ENCODE measurements at places on chromosomes 12 and 14.

GRCh38 chr12:70049596-70050360 lies 193.5 kb upstream of the CNOT2 start:
- DNase-seq: peak; percentile 47

GRCh38 chr14:21073921-21074320 lies 3.8 kb downstream of the ARHGEF40 start:
- no peak for DNase-seq

- DNase-seq: no peak
These were observed 55.4 kb upstream of the NCOR2 start for GRCh38 chr12:124622764-124623163.

DNA sequence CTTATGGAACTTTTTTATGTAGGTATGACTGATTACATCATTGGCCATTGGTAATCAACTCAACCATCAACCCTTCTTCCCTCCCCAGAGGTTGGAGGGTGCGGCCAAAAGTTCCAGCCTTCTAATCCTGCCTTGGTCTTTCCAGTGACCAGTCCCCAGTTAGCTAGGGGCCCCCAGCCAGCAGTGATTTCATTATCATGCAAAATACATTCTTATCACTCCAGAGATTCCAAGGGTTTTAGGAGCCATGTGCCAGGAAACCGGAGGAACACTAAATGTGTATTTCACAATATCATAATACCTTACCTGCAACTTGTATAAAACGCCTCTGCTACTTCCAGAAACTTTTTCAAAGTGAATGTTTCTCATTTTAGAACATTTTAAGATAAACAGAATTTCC lies 181.5 kb upstream of the PELI2 start:
- no peak for DNase-seq

DNA sequence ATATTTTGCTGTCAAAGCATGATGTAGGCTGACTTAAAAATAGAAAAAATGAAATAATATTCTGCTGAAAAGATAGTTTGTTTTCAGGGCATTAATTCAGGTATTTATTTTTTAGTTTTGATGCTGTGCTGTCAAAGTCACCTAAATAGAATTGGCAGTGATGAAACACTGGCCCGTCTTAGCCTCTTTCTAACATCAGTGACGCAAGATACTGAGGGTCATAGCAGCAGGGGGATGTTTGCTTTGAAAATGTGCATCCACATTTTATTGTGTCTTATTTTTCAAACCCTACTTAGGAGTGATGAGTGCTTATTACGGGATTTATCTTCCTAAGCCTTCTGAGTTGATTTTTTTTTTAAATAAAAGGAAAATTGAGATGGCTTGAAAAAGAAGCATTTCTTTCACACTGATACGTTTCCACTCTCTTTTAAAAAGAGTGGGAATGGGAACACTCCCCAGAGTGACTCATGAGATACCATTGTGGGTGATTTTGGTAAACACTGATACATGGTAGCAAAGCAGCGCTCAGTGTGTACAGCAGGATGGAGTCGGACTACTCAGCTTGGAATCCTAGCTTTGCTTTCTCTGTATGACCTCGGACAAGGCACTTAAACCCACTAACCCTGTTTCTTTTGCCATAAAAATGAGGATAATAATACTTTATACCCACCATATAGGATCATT lies 290.8 kb downstream of the ERC1 start:
- no peak for DNase-seq

- DNase-seq: peak; percentile 52
These were observed 86.3 kb downstream of the VWF start for GRCh38 chr12:6038160-6038559.

- DNase-seq: no peak
These were observed 55.9 kb upstream of the TMCC3 start for GRCh38 chr12:94706250-94706661.

GRCh38 chr14:22839159-22839779 lies 2.9 kb downstream of the MMP14 start:
- DNase-seq: no peak

- no peak for DNase-seq
These were observed 317.5 kb upstream of the SOX5 start for GRCh38 chr12:24266982-24267381.

DNA sequence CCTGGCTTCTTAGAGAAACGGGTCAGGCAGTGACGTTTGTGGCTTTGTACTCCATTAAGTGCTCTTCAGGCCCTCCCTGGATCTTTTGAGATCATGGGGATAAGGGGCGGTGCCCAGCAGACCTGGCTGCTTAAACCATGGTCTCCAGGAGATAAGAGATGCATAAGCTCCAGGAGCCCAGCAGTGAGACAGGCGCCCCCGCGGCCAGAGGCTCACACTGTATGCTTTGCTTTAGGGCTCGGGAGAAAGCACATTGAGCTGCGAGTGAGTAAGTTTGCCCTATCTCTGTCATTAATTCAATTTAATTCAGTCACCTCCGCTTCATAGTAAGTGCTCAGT lies 359.5 kb downstream of the CACNA1C start:
- DNase-seq: no peak

GRCh38 chr12:104802208-104802607 lies 155.9 kb downstream of the SLC41A2 start:
- DNase-seq: no peak

DNA sequence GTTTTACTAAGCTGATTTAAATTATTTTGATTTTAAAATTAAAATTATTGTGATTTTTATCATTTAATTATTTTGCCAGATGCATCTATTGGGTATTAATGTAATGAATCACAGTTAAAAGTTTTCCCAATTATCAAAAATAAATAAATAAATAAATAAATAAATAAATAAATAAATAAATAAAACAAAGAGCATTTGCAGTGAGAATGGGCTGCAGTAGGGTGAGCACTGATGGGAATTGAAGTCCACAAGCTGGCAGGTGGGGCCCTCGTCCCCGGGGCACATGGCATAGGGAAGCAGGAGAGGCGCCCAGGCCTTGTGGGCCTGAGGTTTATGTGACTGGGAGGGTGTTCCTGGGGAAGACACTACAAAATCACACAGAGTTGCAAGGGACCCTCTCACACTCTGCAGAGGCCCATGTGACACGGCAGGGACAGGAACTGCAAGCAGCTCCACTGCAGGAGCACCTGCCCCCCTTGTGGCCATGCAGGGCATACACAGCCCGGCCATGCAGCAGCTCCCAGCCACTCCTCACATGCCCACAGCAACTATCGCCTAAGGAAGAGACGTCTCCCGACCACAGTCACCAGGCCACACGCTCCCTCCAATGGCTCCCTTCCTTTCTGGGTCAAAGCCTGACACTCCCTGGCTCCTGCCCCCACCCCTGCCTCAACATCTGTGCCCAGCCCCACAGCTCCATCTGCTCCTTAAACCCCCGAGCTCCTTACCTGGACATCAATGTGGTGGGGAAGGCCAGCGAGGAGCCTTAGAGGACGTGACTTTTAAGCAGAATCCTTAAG lies 256.3 kb upstream of the SFSWAP start:
- DNase-seq: no peak

GRCh38 chr12:98416845-98417244 lies 98.5 kb upstream of the TMPO start:
- DNase-seq: peak; percentile 6

DNA sequence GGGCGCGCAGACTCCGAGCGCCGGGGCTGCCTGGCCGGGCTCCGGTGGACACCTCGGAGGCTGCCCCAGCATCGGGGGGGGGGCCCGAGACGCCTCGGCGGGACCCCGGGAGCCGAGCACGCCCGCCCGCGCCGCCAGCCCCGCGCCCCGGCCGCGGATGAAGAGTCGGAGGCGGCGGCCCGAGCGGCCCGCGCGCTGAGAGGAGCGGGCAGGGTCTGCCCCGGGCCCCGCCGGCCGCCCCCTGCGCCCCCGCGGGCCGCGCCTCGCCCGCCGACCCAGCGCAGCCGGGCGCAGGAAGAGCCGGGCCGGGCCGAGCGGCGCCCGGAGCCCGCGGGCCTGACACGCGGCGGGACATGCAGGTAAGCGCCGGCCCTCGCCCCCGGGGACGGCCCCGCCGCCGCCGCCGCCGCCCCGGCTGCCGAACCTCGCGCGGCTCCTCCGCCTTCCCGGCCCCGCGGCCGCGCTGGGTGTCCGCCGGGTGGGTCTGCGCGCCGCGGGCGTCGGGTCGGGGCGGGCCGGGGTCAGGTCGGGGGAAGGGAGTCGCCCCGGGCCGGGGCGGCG lies 63.7 kb downstream of the FBXL14 start:
- no peak for DNase-seq

- DNase-seq: no peak
These were observed 80.0 kb downstream of the CIT start for GRCh38 chr12:119797090-119797489.

- no peak for DNase-seq
These were observed 8.6 kb upstream of the DYNC1H1 start for GRCh38 chr14:101955695-101956161.

- no peak for DNase-seq
These were observed 234.8 kb downstream of the ZFP36L1 start for GRCh38 chr14:68558096-68558495.

GRCh38 chr14:75401361-75401760 lies 26.5 kb upstream of the JDP2 start:
- no peak for DNase-seq

- no peak for DNase-seq
These were observed 44.1 kb downstream of the DERA start for GRCh38 chr12:15955281-15955680.

DNA sequence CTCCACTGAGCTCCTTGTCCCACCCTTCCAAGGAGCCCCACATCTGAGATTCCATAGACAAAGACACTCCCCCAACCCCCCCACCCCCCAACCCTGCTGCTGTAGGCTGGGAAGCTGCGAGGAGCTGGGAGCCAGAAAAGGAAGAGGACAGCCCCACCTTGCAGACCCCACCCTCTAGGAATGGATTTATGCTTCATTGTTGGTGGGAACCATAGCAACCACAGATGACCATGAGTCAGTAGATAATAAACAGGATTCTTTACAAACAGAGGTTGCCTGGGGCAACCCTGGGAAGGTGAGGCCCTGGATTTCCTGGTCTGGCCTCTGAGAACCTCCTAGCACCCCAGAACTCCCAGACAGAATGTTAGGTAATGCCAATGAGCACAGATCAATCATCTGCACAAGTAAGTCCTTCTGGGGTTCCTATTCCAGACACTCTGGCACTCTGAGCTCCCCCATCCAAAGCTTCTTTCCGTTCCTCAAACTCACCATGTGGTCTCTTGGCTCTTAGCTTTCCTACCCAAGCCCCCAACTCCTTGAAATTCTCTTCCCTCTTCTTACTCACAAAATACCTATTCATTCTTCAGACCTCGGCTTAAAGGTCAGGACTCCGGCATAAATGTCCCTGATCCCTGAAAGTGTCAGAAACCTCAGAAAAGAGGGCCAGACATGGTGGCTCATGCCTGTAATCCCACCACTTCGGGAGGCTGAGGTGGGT lies 15.2 kb upstream of the PLEKHG6 start:
- no peak for DNase-seq

DNA sequence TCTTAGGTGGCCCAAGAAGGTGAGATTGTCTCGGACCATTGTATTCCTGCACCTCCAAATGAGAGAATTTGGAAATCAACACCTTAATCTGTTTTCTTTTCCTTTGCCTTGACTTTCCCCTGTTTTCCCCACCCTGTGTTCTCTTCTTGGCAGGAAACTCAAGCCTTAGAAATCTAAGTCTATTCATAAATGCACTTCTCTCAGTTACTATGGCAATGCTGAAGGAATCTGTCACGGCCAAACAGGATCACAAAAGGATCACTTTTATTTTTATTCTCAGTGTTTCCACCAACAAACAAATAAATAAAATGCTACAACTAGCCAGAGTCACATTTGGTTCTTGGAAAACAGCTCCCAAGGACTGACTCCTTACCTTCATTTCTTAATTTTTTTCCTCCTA lies 270.5 kb downstream of the BCAT1 start:
- DNase-seq: no peak

DNA sequence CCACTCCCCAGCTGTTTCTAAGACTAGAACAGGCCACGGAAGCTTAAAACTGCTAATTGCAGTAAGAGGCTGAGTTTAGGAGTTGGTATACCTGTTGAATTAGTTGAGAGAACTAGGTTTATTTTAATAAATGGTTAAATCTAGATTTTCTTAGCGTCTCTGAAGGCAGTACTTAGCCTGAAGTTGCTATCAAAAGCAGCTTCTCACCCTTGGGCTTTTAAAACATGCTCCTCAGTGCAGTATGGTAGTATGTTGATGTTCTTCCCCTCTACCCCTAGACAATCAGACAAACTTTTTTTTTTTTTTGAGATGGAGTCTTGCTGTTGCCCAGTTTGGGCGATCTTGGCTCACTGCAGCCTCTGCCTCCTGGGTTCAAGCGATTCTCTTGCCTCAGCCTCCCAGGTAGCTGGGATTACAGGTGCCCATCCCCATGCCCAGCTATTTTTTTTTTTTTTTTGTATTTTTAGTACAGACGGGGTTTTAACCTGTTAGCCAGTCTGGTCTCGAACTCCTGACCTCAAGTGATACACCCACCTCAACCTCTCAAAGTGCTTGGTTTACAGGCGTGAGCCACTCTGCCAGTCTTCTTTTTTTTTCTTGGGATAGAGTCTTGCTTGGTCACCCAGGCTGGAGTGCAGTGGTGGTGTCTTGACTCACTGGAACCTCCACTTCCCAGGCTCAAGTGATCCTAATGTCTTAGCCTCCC lies 6.8 kb downstream of the SRSF5 start:
- DNase-seq: peak; percentile 32

- no peak for DNase-seq
These were observed 101.1 kb upstream of the BCL2L14 start for GRCh38 chr12:11969437-11970154.

DNA sequence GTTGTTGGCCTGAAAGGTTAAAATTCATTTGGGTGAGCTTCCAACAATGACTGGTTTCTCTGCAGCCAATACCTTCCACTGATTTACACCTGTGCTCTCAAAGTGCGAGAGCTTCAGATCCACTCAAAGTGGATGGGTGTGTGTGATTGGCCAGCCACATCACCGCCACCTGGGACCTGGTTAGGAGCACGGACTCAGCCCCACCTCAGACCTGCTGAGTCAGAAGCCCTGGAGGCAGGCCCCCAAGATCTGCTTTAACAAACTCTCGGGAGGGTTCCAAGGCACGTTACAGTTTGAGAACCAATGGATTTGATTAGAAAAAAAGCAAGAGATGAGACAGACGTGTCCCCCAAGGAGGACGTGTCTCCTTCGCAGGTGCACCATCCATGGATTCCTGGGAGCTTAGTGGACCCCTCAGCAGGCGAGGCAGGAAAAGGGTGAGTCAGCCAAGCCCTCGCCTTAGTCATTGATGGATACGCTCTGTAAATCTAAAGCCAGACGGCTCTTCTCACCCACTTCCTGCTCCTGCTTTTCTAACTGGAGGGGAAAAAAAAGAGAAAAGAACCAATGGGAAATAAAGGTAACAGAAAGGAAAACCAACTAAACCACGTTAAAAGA lies 24.5 kb downstream of the FZD10 start:
- no peak for DNase-seq

GRCh38 chr12:122688291-122688690 lies 14.9 kb downstream of the HCAR2 start:
- DNase-seq: no peak

Data from CD4-positive, alpha-beta T cell treated with Interferon alpha-2 for 1 hour (primary cell).